ENCODE measurements at places on chromosomes 16 and 17.

DNA sequence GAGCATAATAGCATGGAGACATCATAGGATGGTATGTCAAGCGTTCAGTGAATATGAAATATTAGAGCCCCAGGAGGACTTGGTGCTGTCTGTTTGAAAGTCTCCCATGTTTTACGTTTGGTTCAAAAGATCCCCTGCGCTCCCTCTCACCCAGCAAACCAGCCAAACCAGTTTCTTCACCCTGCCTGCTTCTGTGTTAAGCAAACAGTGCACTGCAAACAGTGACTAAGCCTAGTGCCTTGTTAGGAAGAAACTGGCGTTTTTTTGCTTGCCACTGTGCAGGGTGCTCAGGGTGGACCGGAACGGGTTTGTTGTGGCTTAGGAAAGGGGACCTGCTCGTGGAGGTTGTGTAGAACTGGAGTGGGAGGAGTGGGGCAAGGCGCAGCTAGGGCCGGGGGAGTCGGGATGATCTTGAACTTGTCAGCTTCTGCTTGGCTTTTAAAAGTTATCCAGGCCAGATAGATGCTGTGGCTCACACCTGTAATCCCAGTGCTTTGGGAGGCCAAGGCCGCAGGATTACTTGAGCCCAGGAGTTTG, 7.7 kb downstream of the CDH1 start:
- no peak for DNase-seq

- DNase-seq = no peak
Observed at GRCh38 chr17:8287651-8288335, 677 bp upstream of the RANGRF start.

DNA sequence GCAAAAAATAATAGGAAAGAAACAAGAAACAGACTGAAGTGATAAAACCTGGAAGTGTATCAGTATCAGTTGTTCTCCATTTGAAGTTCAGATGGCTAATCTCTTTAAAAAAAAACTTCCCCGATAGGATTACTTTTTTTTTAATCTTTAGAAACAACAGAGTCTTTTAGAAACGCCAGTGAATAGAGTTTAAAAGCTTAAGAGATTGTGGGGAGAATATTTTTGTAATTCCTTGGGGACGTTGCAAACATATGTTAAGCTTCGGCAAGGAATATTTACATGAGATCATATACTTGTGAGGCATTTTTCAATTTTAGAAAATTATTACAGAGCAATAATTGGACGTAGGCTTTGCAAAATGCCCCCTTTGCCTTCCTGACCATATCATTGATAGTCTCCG, 13.2 kb downstream of the MAF start:
- no peak for DNase-seq

DNA sequence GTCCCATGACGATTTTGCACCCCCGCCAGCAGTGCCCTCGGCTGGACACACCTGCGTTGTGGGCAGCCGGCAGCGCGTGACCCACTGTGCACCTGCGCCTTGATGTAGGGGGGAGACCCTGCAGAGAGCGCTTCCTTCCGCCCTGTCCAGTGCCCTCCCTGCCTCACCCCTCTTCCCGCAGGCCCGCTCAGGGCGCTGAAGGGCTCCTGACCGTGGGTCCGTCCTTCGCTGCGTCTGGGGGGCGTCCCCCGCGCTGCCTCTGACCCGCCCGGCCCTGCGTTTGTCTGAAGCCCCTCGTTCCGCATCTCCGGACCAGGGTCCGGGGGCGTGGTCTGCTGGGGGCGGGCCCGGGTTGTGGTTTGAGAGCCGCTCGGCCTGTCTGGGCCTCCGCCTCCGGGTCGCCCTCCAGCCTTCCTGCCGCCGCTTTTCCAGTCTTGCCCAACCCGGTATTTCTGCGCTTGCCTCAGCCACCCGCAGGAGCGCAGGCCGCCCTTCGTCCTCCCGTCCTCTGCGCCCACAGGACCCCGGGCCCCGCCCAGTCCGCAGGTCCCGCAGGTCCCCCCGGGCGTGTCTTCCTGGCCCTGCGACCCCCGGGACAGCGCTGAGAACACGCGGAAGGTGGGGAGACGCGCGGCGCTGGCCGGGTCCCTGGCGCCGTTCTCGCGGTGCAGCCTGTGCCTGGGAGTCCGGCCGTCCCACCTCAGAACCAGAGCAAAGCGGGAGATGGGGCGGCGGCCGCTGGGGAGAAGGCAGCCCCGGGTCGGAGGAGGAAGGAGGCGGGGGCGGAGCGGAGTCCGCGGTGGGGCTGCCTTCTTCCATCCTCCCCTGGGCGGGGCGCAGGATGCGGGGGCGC, 4.0 kb upstream of the IL17C start:
- no peak for DNase-seq

GRCh38 chr17:82365606-82366295, 5.8 kb upstream of the UTS2R start:
- no peak for DNase-seq

- no peak for DNase-seq
Observed at GRCh38 chr17:76793775-76794174, 55.9 kb downstream of the MFSD11 start.

DNA sequence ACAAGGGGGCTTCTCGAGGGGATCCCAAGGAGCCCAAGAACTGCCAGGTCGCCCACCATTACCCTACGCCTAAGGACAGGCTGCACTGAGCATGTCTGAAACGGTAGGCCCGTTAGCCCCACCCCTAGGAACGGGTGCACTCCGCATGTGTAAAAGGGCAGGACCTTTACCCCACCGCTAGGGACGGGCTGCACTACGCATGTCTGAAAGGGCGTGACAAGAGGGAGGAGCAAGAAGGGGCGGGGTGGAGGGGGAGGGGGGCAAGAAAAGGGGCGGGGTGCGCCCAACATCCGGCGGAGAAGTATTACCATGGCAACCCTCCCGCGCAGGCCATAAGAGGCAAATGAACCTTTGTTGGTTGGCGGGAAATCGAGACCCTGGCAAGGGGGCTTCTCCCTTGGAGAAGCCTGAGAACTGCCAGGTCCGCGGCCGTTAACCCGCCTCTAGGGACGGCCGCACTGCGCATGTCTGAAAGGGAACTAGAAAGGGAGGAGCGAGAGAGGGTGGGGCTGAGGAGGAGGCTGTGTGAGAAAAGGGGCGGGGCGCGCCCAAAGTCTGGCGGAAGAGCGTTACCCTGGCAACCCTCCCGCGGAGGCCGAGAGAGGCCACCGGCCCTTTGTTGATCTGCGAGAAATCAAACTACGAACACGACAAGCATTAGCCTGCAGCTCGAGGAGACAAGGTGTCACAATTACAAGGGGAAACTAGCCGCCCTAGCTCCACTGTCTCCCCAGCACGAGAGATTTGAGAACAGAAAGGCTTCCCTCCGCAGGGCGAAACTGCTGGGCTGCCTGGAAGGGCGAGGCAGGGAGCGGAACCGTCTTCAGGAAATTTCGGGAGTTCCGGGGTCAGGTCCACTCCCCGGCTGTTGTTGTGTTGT, 2046.8 kb downstream of the TP53TG3F start:
- DNase-seq = no peak

DNA sequence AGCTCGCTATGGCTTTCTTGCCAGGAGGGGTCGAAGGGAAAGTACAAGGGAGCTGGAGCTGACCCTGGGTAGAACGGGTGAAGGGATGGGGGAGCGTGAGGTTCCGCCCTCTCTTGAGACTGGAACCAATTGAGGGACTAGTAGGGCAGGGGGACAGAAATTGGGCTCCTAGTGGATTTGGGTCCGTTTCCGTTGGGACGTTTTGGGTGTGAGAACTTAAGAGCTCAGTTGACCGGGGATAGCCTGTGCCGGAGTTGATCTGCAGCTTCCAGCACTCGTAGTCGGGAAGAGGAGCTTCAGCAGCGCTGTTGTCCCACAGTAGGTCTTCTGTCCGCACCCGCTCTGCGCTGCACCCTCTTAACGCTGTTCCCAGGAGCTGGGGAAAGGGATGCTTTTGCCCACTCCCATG, 481 bp downstream of the CNTROB start:
- no peak for DNase-seq

DNA sequence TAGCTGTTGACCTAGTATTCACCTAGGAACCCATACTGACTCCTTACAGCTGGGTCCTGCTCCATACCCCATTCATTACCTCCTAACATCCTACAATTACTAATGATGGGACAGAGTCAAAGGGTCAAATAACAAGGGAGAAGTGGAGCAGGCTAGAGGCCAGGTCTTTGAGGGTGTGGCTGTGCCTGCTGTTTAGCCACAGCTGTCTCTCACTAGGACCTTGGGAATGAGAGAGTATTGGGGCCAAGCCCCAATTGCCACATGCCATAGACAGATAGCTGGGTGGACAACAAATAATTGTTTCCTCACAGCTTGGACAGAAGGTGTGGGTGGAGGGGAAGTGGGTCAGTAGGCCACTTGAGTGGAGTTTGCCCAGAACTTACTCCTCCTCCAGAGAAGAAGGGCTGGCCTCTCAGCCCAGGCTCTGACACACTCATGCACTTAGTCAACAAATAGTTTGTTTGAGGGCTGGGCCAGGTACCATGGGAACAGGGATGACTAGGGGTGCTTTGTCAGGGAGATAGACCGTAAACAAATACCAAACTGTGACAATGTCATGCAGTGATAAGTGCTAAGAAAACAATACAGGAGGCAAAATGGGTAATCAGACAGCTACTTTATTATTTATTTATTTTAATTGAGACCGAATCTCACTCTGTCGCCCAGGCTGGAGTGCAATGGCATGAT, 10.2 kb upstream of the CENPT start:
- no peak for DNase-seq

GRCh38 chr17:44914698-44915271, 515 bp downstream of the GFAP start:
- DNase-seq = no peak

GRCh38 chr16:23852794-23853562, 17.2 kb downstream of the PRKCB start:
- DNase-seq = no peak

DNA sequence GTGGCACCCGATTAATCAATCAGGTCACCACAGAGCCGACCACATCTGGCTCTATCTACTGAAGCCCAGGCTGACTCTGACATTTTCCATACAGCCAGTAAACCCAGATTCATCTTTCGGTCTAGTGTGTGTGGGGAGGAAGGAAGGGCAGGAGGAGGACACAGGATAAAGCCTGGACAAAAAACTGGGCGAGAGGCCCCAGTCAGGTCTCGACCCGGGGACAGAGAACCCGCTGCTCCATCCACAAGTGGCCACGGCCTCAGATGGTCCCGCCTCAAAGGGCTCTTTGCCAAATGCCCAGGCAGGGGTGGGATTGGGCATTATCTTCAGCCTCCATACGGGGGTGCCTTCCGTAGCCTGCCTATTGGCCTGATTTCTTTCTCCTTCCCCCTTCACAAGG, 7.8 kb downstream of the ABR start:
- no peak for DNase-seq

GRCh38 chr16:14240964-14241363, 169.8 kb downstream of the MRTFB start:
- no peak for DNase-seq

- no peak for DNase-seq
Observed at GRCh38 chr17:28615260-28615940, 1.4 kb upstream of the RSKR start.

DNA sequence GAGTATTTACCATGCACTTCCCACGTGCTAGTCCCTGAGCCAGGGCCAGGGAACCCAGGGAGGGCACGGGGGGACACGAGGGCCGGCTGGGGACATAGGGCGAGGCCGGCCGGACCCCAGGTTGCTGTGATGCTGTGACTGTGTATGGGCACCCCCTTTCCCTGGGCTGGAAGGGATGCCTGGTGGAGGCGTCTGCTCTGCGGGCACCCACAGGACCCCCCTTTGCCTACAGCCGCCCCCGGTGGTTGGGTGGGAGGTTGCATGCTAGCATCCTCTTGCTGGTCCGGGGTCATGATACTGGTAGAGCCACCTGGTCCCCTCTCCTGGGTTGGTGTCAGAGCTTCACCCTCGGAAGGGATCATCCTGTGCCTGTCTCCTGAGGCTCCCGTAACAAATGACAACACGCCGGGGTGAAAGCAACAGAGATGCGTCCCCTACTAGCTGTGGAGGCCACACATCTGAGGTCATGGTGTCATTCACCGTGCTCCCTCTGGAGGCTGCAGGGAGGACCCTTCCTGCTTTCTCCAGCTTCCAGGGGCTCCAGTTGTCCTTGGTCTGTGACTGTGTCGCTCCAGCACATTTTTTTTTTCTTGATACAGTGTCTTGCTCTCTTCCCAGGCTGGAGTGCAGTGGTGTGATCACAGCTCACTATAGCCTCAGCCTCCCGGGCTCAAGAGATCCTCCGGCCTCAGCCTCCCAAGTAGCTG, 3.1 kb upstream of the CIAO3 start:
- DNase-seq = no peak

DNA sequence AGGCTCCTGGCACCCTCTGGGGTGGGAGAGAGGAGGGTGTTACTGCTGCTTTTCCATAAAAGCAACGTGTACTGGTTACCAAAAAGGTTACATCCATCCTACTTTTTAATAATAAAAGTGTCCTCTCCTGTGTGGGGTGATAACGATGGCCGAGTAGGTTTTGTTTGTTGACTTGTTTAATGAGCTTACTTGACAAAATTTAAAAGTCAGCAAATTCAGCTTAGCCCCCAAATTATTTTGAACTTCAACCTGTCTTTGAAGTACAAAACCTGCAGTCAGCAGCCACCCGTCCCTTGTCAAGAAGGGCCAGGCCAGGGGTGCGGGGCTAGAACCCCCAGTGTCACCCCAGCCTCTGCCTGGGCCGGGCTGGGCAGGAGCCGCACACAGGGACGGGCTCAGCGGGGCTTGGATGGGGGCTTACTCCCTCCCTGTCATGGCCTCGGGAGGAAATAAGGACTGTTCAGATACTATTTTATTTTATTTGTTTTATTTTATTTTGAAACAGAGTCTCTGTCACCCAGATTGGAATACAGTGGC, 103.9 kb upstream of the CHMP6 start:
- DNase-seq = no peak

- no peak for DNase-seq
Observed at GRCh38 chr16:22001591-22001990, 675 bp upstream of the PDZD9 start.

DNA sequence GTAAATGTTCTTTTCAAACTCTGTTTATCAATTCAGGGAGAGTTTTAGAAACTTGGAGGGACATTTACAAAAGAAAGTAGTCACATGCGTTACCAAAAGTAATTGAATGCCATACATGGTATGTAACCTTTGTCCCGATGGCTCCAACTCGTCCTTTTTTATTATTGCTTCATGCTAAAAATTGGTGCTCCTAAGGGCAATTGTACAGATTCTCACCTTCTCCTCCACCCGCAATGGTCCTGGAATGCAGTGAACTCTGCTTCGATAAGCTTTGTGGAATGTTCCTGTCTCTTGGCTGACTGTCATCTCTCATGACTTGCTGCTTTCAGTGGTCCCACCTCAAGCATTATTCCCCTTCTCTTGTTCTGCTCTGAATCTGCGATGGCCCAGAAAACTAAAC, 20.9 kb downstream of the GNAO1 start:
- DNase-seq = no peak

DNA sequence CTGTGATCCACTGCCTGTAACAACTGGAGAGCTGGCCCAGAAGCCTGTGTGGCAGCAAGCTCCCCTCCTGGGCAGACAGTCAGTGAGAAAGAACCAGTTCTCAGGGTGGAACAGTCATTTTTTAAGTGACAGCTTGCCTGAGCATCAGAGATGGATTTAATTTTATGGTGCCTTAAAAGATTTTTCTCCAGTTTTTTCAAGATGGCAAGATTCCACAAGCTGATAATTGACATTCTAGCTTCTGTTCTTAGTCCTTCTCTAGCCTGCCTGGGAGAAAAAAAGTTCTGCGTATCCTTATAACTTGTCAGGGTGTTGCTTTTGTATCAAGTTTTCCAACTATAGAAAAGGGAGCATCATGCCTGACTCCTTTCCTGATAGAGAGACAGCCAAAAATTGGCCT, 21.2 kb downstream of the CALB2 start:
- no peak for DNase-seq

Data from activated CD4-positive, alpha-beta T cell treated with anti-CD3 and anti-CD28 coated beads for 24 hours (primary cell).